ENCODE measurements at places on chromosomes 4 and X.
A peak's percentile ranks its signal among the peaks of the same experiment; 100 is the strongest.

GRCh38 chr4:79907001-79907400 lies 166.0 kb downstream of the ANTXR2 start:
- no peak for DNase-seq
- H3K36me3 ChIP-seq = no peaks in the 10 kb centered on the region
- no peak overlapping the region for H3K4me3 ChIP-seq
- no peak overlapping the region for H3K27ac ChIP-seq

GRCh38 chr4:109009909-109010308 lies 247.1 kb upstream of the ETNPPL start:
- H3K36me3 ChIP-seq = no peaks in the 10 kb centered on the region
- H3K27ac ChIP-seq = no peak overlapping the region
- no peak overlapping the region for H3K4me3 ChIP-seq
- no peak for DNase-seq
- H3K27me3 ChIP-seq = no peaks in the 10 kb centered on the region

GRCh38 chr4:17869327-17869726 lies 58.5 kb downstream of the NCAPG start:
- peaks cover under 1% of the 10 kb centered on the region for H3K36me3 ChIP-seq
- no peak for DNase-seq

DNA sequence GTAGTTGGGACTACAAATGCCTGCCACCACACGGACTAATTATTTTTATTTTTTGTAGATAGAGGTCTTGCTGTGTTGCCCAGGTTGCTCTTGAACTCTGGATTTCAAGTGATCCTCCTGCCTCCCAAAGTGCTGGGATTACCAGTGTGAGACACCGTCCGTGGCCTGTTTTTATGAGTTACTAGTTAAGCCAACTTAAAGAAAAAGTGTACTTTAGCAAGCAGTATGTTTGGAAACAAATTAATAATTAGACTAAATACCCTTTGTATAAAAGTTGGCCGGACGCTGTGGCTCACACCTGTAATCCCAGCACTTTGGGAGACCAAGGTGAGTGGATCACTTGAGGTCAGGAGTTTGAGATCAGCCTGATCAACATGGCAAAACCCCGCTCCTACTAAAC lies 14.2 kb upstream of the PTPN13 start:
- no peaks in the 10 kb centered on the region for H3K27me3 ChIP-seq
- H3K4me1 ChIP-seq = peaks cover 10% of the 10 kb centered on the region
- H3K4me3 ChIP-seq = no peak overlapping the region
- DNase-seq = no peak

DNA sequence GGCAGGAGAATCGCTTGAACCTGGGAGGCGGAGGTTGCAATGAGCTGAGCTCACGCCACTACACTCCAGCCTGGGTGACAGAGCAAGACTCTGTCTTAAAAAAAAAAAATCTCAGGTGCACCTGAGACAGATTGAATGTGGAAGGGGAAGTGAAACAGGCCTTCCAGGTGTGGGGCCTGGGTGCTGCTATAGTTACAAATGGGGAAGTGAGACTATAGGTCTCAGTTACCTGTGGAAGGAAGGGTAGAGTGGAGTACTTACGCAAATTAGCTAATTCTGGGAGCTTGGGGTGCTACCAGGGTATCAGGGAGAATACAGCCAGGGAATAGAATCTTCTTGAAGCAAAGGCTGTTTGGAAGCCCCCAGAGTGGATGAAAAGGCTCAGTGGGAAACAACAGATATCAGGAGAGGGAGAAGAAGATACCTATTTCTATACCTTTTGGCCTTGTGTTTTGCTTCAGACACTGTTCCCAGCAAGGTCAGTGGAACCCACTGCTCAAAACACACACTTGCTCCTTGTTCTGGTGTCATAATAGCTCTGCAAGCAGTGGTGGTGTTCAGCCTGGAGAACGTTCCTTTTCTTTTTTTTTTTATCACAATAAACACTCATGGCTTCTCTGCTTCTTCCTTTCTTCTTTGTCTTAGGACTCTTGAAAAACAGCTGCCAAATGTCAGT lies 7.0 kb downstream of the CD38 start:
- no peak for DNase-seq
- no peaks in the 10 kb centered on the region for H3K36me3 ChIP-seq
- H3K4me1 ChIP-seq = peaks cover under 1% of the 10 kb centered on the region
- H3K27me3 ChIP-seq = no peaks in the 10 kb centered on the region
- no peak overlapping the region for H3K27ac ChIP-seq

DNA sequence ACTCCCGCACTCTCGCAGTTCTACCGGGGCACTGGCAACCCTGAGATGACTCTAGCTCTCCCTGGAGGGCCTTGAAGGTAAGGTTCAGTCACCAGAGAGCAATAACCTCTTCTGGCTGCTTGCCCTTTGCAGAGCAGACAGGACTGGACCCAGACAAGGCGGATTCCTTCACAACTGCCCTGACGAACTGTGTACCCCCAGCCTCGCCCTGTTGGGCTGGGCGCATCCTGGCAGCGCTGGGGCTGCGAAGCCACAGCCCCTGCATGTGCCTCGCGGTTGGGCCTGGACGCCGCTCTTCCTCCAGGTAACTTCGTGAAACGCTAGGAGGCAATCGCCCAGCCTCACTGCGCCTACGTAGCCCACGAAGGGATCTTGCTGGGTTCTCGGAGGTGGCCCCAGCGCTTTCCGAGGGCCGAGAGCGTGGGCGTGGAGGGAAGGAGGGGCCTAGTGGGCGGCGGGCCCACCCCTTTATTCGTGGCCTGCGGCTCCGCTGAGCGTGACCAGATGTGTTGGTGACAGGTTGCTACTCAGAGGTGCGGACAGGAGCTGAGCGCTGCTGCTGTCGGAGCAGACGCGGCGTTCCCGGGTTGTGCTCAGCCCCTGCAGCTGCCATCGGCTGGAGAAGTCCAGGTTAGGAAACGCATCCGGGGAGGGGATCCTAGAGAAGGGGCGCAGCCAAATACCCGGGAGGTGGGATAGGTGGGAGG lies 1.9 kb upstream of the MAMLD1 start:
- peak; percentile 84 for DNase-seq
- H3K4me1 ChIP-seq = peaks cover 11% of the 10 kb centered on the region
- H3K27me3 ChIP-seq = no peaks in the 10 kb centered on the region
- H3K36me3 ChIP-seq = no peaks in the 10 kb centered on the region
- no peak overlapping the region for H3K27ac ChIP-seq

GRCh38 chr4:183304538-183304937 lies 15.5 kb downstream of the CLDN22 start:
- no peaks in the 10 kb centered on the region for H3K27me3 ChIP-seq
- no peak for DNase-seq
- H3K27ac ChIP-seq = no peak overlapping the region
- no peaks in the 10 kb centered on the region for H3K36me3 ChIP-seq

GRCh38 chr4:139965789-139966188 lies 188.2 kb downstream of the MAML3 start:
- peak overlapping the region; percentile 13 for H3K27ac ChIP-seq
- no peak overlapping the region for H3K4me3 ChIP-seq
- peaks cover 37% of the 10 kb centered on the region for H3K4me1 ChIP-seq
- H3K36me3 ChIP-seq = no peaks in the 10 kb centered on the region
- no peak for DNase-seq

DNA sequence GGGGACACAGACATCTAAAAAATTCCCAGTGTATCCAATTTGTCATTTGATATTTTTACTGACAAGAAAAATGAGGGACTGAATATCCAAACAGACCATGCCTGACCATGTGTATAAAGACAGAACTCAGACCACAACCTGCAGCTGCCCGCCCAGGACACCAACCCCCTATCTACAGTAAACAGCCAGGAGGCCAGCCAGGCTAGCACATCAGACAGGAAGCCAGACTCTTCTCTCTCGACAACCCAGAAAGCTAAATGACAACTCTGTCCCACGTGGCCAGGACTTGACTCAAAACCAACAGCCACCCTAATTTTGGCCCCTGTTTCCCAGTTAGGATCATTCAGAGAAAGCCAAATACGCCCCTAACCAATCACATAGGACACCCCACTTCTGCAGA lies 15.1 kb downstream of the AFAP1 start:
- no peaks in the 10 kb centered on the region for H3K27me3 ChIP-seq
- no peak overlapping the region for H3K27ac ChIP-seq
- no peaks in the 10 kb centered on the region for H3K36me3 ChIP-seq
- no peak for DNase-seq

- peaks cover 15% of the 10 kb centered on the region for H3K4me1 ChIP-seq
- H3K27ac ChIP-seq = peak overlapping the region; percentile 84
- no peaks in the 10 kb centered on the region for H3K27me3 ChIP-seq
- H3K4me3 ChIP-seq = peak overlapping the region; percentile 59
Observed at GRCh38 chr4:102430461-102430910, 70.7 kb upstream of the NFKB1 start.

DNA sequence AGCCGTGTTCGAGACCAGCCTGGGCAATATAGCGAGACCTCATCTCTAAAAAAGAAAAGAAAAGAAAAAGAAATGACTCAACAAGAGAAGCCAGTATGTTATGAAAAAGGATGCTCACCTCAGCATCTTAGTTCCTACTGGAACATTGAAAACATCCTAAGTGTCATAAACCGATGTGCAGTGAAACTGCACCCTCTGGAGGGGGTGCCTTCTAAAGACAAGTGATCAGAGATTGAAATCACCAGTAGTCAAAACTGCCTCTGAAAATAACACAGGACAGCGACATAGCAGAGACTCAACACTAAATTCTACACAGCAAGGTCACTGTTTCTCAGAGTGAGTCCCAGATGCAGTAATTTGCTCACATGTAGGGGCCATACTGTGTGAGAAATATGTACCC lies 28.0 kb upstream of the ATP6AP2 start:
- H3K36me3 ChIP-seq = no peaks in the 10 kb centered on the region
- no peaks in the 10 kb centered on the region for H3K27me3 ChIP-seq
- H3K4me1 ChIP-seq = no peaks in the 10 kb centered on the region
- DNase-seq = no peak
- H3K27ac ChIP-seq = no peak overlapping the region

DNA sequence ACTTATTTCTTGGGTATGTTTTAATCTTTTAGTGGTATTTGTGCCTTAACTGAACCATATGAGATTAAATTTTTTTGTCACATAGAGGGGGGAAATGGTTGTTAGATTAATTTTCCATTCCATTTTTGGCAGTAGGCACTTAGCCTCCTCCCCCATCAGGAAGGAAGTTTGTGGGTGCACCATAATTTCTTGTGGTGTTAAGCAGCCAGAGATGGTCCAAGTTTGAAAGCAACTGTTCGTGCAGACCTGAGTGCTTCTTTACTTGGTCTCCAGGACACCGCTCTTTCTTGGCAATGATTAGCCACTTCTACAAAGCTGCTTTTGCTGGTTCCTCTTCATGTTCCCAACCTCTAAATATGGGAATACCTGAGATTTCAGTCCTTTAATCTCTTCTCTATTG lies 92.7 kb upstream of the RPL34 start:
- H3K27me3 ChIP-seq = no peaks in the 10 kb centered on the region
- no peak overlapping the region for H3K27ac ChIP-seq
- no peaks in the 10 kb centered on the region for H3K4me1 ChIP-seq
- H3K36me3 ChIP-seq = no peaks in the 10 kb centered on the region
- no peak overlapping the region for H3K4me3 ChIP-seq

- no peak overlapping the region for H3K4me3 ChIP-seq
- no peak for DNase-seq
- H3K27ac ChIP-seq = no peak overlapping the region
- no peaks in the 10 kb centered on the region for H3K36me3 ChIP-seq
- no peaks in the 10 kb centered on the region for H3K4me1 ChIP-seq
- no peaks in the 10 kb centered on the region for H3K27me3 ChIP-seq
Observed at GRCh38 chr4:171042989-171043524, 770.1 kb upstream of the GALNTL6 start.

- no peak for DNase-seq
- H3K27ac ChIP-seq = no peak overlapping the region
- H3K27me3 ChIP-seq = no peaks in the 10 kb centered on the region
- H3K4me3 ChIP-seq = no peak overlapping the region
- H3K4me1 ChIP-seq = no peaks in the 10 kb centered on the region
Observed at GRCh38 chrX:124426288-124427169, 80.2 kb downstream of the SH2D1A start.

DNA sequence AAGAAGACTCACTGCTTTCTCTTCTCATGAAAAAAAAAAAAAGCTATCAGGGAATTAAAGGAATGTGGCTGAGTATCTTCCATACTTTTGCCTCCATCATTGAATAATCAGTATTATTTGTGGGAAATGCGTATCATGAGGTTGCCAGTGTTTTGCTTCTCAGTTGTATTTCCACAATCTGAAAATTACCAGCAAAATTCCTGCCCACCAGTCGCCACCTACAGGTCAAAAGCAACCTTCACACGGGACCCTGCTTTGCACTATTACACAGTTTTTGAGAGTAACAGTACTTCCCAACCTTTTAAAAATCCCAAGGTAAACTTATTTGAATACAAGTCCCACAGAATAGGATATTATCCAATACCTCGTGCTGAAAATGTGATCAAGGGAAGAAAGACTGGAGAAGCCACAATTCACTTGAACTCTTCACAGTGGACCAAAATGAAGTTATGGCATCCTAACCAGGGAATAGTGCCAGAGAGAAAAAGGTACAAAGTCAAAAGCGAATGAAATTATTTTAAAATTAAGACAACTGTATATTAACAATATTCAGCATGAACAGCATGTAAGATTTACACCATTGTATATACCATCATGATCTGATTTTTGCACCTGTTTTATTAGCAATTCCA lies 30.4 kb downstream of the PGRMC1 start:
- no peak overlapping the region for H3K27ac ChIP-seq
- H3K27me3 ChIP-seq = no peaks in the 10 kb centered on the region
- H3K4me3 ChIP-seq = no peak overlapping the region

DNA sequence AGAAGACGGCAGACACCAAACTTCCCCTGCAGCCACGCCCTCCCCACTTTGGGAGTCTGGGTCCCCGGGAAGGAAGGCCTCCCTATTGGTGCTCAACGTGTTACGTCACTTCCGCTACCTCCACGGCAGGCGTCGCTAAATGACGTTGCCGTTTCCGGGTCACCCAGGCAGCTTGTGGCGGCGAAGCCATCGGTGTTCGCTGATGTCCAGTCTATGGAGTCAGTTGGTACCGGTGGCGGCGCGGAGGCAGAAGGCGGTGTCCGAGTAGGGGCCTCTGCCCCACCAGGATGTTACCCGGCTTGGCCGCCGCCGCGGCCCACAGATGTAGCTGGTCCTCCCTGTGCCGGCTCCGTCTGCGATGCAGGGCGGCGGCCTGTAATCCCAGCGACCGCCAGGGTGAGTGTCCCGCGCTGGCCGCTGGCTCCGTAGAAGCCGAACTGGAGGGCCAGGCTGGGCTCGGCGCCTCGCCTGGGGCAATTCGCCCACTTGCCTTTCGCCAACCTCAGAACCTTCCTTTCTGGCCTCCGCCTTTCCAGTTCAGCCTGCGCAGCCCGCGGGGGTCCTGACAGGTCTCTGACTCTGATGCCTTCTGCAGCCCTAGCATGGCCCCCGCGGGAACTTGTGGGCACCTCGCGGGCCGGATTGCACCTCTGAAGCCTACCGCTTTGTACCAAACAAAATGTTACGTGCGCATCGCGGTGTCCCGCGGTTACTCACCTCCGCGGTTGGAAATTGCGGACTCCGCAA lies at the start of gene SLC30A9:
Gene SLC30A9, plus strand, starts transcription at position 166 of the 747 bp plus-strand sequence. Its CDS starts 122 bp downstream, at position 288.
- H3K4me3 ChIP-seq = peak within 1 kb of the TSS; percentile 89
- no peaks in the 10 kb centered on the region for H3K27me3 ChIP-seq
- H3K4me1 ChIP-seq = peaks cover 31% of the 10 kb centered on the region
- peak; percentile 96 for DNase-seq
- peak within 1 kb of the TSS; percentile 76 for H3K27ac ChIP-seq
- H3K36me3 ChIP-seq = no peaks in the 10 kb centered on the region

- H3K36me3 ChIP-seq = peaks cover 12% of the 10 kb centered on the region
- DNase-seq = no peak
- no peaks in the 10 kb centered on the region for H3K4me1 ChIP-seq
- H3K4me3 ChIP-seq = no peak overlapping the region
Observed at GRCh38 chrX:41180194-41180908, 95.1 kb downstream of the USP9X start.

- no peak overlapping the region for H3K4me3 ChIP-seq
- H3K27me3 ChIP-seq = no peaks in the 10 kb centered on the region
- H3K27ac ChIP-seq = no peak overlapping the region
- H3K4me1 ChIP-seq = no peaks in the 10 kb centered on the region
Observed at GRCh38 chrX:38458071-38458470, 103.3 kb upstream of the TSPAN7 start.
